ENCODE measurements at places on chromosomes 12 and 14.

DNA sequence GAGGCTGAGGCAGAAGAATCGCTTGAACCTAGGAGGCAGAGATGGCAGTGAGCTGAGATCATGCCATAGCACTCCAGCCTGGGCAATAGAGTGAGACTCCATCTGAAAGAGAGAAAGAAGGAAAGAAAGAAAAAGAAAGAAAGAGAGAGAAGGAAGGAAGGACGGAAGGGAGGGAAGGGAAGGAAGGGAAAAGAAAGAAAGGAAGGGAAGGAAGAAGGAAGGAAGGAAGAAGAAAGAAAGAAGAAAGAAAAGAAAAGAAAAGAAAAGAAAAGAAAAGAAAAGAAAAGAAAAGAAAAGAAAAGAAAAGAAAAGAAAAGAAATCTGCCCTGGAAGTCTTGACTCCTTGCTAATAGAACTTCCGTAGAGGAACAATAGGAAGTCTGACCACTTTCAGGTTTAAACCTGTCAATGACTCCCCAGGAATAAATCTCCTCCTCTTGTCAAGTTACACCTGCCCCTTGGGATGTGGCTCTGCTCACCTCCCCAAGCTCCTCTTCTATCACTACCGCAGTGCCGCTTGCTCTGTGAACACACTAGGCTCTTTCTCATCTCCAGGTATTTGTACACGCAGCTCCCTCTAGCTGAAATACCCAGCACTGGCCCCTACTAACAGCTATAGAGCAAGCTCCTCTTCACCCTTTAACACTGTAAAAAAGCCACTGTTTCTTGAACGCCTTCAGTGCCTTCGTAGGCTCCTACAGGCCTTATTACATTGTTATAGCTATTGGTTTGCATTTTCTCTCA is 773.1 kb upstream of the TBX3 start:
- DNase-seq: no peak

- DNase-seq: no peak
Measured at GRCh38 chr12:89311703-89312293, 40.5 kb downstream of the DUSP6 start.

DNA sequence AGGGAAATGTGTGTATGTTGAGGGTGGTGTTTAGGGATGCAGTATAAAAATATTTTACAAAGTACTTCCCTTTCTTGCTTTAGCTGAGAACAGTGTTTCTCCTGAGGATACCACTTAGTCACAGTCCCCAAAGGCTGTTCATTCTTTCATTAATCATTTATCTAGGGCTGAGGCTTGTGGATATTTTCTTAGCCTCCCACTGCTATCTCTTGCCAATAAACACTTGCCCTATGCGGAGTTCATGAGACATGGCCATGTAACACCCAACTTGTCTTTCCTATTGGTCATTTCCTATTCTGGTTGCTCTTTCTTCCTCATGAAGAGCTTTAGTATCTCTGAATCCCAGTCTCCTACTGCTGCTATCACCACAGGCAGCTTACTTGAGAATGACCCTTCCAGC is 75.1 kb downstream of the ETNK1 start:
- DNase-seq: peak; percentile 57

DNA sequence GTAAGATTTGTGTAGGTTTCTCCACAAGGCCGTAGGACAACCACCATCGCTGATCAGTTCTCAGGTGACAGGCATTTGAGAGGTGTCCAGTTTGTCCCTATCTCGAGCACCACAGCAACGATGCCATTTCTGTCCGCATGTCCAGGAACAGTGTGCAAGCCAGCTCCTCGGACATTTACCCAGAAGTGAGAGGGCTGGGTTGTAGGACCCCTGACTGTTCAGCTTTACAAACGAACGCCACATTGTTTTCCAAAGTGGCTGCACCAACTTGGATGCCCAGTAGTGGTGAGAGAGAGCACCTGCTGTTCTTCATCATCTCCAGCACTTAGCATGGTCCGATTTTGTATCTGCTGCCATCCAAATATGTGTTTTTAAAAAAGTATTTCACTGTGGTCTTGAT is 38.6 kb downstream of the CYP46A1 start:
- no peak for DNase-seq

- no peak for DNase-seq
Measured at GRCh38 chr12:94267921-94268471, 119.6 kb downstream of the PLXNC1 start.

- no peak for DNase-seq
Measured at GRCh38 chr14:36317650-36318049, 2.8 kb downstream of the MBIP start.

- no peak for DNase-seq
Measured at GRCh38 chr12:15199930-15200329, 21.3 kb downstream of the RERG start.

DNA sequence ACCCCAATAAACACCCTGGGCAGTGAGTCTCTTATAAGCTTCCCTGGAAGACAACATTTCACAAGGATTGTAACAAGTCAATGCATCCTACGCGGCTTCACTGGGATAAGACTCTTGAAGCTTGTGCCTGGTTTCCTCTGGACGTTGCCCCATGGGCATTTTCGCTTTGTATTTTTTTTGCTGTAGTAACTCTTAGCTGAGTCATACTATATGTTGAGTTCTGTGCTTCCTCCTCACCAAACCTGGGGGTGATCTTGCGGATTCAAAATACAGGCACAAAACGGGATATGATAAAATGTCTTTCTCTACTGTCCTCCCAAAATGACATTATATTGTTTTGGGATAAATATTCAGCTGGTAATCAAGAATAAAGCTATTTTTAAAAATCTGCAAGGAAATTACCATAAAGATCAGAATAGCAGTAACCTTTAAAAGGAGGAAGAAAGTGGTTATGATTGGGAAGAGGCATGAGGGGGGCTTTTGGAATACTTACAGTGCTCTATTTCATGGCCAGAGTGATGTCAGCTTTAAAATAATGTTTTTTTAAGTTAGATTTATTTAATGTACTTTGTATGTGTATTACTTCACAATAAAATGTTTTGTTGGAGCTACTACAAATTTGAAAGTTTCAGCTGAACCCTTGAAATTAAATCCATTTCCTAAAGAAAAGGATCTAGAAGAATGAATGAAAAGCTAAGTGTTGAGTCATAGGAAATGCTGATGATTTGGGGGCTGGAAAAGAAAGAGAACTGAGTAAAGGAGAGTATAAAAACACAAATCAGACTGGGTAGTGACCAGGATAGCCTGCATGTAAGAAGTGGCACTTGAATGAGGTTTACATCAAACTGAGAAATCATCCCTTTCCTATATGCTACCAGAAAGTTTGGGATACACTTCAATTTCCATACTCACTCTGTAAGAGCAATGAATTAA is 14.7 kb downstream of the BTBD7 start:
- peak; percentile 30 for DNase-seq

DNA sequence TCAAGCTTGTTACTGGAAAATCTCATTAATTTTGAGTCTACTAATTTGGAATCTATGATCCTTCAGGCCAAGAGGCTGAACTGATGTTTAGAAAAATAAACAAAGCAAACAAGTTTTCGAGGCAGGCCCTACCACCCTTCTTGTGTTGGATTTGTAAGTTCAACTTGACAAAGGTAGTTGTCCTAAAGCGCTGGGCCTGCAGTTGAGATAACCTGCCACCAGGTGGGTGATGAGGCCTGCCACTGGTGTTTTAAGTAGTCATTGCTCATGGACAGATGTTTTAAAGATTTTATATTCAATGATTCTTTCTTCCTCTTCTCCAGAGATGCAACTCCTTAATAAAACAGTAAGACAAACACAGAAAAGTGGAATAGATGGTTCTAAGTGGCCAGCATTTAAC is 19.4 kb downstream of the ACVRL1 start:
- no peak for DNase-seq

DNA sequence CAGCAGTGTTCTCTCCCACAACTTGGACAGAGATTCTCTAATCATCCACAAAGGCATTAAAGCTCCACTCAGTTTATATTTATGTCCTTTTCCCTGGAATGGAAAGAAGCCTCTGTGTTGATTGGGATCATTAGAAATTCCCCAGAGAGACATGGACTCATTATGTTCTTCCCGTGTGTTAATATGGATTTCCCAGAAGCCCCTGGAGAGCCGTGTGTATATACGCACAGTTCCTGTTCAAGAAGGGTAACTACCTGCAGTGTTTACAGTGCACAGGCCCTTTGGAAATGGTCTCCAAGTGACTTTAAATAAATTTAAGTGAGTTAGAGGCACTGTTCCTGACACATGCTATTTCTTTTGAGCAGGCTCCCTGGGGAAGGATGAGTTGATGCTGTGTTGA is 428.0 kb upstream of the TMTC1 start:
- no peak for DNase-seq

- DNase-seq: no peak
Measured at GRCh38 chr14:91299121-91300115, 54.9 kb upstream of the GPR68 start.

DNA sequence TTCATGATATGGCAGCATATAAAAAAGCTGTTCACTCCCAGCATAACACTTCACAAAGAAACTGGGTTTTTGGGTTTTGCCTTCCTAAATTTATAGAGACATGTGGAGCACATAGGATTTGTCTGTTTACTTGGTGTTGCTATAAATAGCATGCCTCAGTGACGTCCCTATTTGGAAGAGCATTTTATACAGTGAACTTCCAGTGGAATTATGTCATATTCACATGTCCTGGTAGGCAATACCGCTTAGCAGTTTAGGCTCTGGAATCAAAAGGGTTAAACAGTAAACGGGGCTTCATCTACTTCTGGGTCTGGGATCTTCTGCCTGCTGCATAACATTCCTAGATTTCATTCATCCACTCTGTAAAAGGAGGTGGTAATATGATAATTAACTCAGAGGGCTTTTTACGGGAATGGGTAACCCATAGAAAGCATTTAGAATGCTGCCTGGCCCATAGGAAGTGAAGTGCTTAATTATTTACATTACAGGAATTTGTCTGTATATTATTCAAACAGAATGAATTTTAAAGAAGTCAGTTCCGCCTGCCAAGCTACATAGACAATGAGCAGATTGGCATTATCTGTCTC is 396.1 kb downstream of the TMTC2 start:
- no peak for DNase-seq

DNA sequence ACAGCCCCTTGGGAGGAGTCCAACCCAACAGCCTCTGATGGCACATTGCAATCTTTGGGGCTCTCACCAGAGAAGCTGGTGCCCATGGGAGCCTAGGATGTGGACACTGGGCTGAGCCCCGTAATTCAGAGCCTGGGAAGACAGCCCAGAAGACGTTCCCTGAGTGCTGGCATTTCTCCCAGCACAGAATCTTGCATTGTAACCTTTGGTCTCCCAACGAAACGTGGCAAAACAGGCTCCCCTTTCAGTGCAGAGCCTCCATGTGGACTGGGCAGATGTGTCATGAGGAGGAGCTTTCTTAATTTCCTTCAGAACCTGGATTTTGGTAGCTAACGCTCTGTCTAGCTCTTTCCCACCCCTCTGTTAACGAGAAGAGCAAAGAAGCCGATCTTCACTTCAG is 26.3 kb downstream of the BATF start:
- DNase-seq: no peak

GRCh38 chr12:68469113-68469512 is 137.0 kb upstream of the MDM1 start:
- DNase-seq: no peak

- no peak for DNase-seq
Measured at GRCh38 chr14:100100032-100100703, 34.9 kb downstream of the EVL start.

GRCh38 chr12:71392521-71393145 is 47.0 kb upstream of the LGR5 start:
- DNase-seq: peak; percentile 32

GRCh38 chr14:90263748-90264449 is 7.5 kb downstream of the PSMC1 start:
- no peak for DNase-seq

- no peak for DNase-seq
Measured at GRCh38 chr12:26870491-26871419, 37.8 kb upstream of the ITPR2 start.

DNA sequence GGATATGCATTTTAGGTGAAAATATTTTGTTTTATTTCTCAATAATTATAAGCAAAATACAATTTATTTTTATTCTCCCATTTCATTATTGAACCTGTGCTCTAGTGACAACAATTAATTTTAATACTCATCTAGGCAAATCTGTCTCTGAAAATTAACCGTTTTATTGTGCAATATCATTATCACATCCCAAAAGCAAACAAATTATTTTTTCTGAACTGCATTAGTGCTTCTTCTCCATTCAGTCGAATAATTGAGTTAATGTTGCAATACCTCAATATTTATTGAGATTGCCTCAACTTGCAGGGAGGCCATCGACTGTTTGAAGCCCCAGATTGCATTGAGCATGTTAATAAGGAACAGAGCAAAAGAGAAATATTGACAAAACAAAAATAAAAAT is 303.2 kb upstream of the LRFN5 start:
- DNase-seq: no peak

DNA sequence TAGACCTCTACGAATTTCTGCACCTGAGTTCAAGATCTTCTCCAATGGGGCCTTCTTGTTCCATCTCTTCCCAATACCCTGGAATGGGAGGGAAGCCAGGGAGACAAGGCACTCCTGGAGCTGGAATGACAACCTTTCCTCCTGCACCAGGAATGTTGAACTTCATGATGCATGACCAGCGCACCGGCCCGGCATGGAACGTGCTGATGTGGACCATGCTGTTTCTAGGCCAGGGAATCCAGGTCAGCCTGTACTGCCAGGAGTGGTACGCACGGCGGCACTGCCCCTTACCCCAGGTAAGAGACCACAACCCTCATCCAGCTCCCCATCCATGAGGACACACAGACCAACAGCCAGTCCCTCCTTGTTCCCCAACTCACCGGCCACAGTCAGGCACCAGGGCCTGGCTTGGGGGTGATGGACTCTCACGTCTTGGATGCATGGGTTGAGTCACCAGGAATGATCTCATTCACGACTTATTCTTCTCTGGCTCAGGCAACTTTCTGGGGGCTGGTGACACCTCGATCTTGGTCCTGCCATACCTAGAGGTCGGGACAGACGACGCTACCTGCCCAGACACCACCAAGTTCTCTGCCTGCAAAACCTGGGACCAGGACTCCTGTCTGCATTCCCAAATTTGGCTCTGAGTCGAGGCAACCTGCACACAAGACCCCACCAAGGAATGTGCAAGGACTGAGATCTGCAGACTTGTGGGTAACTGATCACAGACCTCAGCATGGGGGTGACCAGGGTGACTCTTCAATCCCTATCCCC is 20.5 kb downstream of the SOAT2 start:
- no peak for DNase-seq

- DNase-seq: no peak
Measured at GRCh38 chr12:27615331-27615891, 80.8 kb upstream of the REP15 start.
